ENCODE measurements at places on chromosomes 3 and 15.

DNA sequence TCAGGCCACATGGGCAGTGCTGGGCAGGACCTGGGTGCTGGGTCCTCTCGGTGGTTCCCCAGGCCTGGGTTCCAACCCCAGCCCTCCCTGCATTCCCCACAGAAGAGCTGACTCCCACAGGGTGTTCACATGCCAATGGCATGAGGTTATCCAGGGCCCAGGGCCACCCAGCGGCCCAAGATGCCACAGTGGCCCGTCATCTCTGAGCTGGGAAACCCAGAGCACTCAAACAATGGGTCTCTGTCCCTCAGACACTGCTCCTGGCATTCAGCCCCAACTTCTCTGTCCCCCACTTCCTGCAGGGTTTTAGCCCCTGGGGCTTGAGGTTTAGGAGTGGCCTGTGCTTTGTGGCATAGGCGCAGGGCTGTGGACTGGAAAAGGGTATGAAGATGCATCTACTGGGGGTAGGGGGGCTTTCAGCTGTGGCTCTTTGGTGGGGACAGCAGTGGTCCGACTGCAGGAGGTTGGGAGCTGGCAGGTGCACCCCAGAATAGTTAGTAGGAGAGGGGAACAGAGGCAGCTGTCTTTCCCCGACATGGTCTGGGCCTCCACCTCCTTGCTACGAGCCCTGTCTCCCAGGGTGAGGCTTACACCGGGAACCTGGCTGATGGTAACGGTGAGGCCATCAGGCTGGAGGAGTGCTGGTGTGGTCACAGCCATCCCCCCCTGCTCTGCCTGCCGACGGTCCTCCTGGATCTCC is 1.7 kb downstream of the CCDC9B start:
- DNase-seq, result no peak

DNA sequence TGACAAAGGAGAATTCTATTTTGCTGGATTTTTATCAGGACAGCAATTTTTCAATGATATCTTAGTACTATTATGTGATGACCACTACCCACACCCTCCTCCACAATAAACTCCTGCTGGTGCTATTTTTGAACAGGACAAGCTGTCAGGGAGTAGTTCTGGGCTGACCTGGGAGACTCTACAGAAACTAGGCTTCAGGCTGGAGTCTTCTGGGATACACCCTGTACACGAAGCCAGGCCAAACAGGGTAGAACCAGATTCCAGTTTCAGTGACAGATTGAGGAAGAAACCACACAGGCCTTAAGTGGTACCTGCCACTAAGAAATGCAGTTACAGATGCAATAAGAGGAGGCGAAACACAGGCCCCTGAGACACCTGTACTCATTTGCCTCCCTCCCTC is 12.8 kb downstream of the NMNAT3 start:
- DNase-seq, result no peak

DNA sequence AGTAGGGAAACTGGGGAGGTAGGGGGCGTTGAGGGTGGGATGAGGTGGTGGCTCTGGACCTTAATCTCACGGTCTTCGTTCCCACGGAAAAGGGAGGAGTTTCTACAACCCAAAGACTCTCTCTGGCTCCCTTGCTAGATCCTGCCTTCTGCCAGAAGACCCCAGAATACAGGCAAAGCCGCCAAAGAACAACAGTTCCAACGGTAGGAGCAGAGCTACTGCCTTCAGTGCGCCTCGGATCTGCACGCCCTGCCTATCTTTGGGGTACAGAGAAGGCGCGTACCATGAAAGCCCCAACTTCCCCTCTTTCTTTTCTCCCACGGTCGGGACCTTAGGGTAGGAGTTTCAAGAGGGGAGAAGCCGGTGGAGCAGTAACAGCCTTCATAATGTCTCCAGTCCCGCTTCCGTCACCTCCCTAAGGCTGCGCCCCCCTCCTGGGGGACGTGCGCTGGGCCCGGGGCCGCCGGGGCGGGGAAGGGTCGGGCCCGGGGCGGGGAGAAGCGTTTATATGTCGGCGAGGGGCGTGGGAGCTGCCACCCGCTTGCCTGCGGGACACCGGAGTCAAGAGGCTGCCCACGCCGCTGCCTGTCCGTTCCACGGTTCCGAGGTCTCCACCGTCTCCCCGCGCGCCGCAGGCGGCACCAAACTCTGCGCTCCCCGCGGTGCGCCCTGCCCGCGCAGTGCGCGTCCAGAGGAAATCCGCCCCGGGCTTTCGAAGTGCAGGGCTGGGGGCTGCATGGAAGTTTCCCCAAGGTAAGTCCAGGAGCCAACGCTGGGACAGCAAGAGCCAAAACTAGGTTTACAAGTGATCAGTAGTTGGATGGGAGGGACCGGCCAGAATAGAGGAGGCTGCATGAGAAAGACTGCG is at the start of gene COL6A6:
TSS of gene COL6A6 (plus strand) at position 533 of the 868 bp plus-strand sequence. CDS start 43,188 bp downstream, outside the sequence.
- DNase-seq, result no peak

GRCh38 chr3:195508185-195508584 is 34.9 kb downstream of the PPP1R2 start:
- DNase-seq, result no peak

- DNase-seq, result no peak
Measured at GRCh38 chr15:85589851-85590250, 204.9 kb downstream of the KLHL25 start.

DNA sequence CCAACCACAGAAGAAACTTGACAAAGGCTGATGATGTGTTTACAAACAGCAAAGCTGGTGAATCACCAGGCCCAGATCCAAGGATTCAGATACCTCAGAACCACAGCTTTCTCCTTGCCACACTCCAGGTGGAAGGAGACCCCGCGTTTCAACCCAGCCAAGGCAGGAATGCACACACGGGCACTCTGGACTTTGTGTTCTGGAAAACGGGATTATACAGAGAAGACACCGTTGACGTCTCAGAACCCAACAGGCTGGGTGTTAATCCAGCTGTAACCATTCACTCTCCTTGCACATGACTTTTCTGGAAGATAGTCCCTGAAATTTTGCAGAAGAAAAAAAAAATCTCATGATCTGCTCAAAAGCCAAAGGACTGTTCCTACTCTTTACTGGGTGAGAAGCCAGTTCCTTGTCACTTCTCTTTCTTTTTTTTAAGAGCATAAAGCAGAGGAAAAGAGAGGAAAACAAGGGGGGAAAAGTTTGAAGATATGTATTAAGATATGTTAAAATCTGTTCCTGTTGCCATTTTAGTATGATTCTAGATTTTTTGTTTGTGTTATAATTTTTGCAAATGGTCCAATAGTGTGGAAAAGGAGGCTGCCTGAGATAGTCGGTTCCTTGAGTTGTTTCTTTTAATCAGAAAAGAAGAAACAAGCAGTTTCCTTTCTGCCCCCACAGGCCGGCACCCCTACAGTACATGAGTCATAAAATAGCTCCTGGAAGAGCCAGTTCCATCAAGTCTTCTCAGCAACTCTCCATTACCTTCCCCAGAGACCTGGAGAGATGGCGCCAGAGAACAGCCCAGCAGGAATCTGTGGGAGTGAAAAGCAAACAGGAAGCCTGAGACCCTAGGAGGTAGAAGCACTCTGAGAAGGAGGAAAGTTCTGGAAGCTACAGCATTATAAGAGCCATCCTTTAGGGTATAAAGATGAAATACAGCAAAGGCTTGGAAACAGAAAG is 73.1 kb downstream of the RORA start:
- DNase-seq, result no peak

DNA sequence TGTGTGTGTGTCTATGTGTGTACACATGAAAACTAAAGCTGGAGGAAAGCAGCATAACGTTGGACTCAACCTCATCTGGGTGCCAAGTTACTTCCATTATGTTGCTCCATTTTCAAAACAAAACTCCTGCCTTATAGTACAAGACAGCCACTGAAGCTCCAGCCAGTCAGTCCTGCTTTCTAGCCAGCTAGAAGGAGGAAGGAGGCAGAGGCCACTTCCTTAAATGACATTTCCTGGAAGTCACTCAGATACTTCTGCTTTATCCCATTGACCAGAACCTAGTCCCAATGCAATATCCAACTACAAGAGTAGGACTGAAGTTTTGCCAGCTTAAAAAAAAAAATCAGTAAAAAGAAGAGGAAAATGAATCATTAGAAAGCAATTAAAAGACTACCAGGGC is 31.7 kb downstream of the CADPS start:
- DNase-seq, result no peak

- no peak for DNase-seq
Measured at GRCh38 chr15:65833501-65834205, 35.6 kb upstream of the RAB11A start.

DNA sequence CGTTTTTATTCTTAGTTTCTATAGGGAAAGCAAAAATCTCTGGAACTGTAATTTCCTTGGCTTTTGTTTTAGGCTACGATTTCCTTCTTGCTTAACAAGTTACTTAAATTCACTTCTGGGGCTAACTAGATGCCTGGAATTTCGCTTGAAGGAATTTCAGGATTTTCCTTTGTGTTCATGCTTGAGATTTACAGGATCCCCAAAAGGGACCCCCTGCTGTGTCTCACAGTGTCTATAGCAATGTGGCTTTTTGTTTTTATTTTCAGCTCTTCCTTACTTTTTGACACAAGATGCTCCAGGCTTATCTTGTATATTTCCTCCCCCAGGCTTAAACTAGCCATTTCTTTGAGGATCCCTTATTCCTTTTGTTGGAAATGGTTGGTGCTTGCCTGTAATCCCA is 95.5 kb upstream of the DPPA4 start:
- DNase-seq, result no peak

DNA sequence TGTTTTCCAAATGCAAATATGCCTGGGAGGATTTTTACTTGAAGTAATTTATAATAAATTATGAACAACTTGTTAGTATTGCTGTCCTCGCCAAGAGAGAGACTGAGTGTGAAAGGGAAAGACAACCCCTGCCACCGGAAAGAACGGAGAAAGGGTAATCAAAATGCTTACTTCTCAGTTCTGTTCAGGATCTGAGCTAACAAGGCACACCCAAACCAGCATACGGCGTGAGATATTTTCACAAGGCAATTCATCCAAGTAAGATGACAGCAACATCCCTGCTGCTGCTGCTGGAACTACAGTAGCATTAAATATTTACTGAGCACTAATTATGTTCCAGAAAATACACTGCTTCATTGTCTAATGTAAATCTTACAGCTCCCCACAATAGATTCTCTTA is 96.1 kb downstream of the KBTBD8 start:
- no peak for DNase-seq
